ENCODE measurements at places on chromosomes 1 and 21.

- DNase-seq, result no peak
These were observed 3.7 kb upstream of the MRPS15 start for GRCh38 chr1:36467700-36468455.

- DNase-seq, result no peak
These were observed 6.7 kb downstream of the ARNT start for GRCh38 chr1:150869683-150870082.

- peak; percentile 75 for DNase-seq
These were observed 31.2 kb downstream of the CDCP2 start for GRCh38 chr1:54121482-54122134.

DNA sequence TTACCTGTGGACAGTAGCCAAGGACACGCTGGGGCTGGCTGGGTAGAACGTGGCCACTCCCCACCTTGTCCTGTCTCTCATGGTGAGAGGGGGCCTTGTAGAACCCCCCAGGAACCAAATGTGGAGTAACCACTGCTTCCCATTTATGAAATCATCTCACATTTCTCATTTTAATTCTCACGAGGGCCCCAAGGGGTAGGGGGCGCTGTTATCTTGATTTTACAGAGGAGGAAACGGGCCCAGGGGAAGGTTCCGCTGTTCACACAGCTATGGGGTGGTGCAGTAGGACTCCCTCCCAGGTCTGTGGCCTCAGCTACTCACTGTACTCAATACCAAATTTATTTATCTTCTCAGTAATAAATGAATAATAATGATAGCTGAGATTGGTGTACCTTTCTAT lies 5.5 kb downstream of the SMPDL3B start:
- DNase-seq, result peak; percentile 67
